Fibroblast of skin of back (primary cell): ENCODE measurements at places on chromosomes 4 and X.

- no peak for DNase-seq
Observed at GRCh38 chr4:47075919-47076318, 44.6 kb downstream of the GABRB1 start.

GRCh38 chr4:77481856-77482255 is 123.8 kb upstream of the CXCL13 start:
- DNase-seq: peak; percentile 12

DNA sequence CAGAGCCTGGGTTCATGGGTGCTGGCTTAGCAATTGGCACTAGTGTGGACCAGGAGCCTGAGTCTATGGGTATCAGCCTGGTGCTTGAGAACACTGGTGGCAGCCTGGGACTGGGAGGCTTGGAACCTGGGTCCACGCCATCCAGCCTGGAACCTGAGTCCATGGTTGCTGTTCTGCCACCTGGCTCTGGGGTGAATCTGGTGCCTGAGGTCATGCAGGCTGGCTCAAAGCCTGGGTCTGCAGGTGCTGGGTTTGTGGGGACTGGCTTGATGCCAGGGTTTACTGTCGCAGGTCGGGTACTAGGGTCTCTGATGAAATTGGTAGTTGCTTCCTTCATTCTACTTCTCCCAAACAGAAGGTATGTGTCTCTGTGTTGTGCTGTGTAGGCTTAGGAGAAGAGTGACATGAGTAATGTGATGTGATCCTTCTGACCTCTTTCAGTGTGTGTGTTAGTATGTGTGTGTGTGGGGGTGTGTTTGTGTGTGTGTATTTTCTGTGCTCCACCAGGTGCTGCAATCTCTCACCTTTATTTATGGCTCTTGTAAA is 517.0 kb upstream of the EPHA5 start:
- no peak for DNase-seq

- DNase-seq: peak; percentile 30
Observed at GRCh38 chr4:108168671-108169523, at the start of gene LEF1. TSS of gene LEF1 (minus strand) at chr4:108168932. CDS start at chr4:108167767, 1,165 bp downstream.

DNA sequence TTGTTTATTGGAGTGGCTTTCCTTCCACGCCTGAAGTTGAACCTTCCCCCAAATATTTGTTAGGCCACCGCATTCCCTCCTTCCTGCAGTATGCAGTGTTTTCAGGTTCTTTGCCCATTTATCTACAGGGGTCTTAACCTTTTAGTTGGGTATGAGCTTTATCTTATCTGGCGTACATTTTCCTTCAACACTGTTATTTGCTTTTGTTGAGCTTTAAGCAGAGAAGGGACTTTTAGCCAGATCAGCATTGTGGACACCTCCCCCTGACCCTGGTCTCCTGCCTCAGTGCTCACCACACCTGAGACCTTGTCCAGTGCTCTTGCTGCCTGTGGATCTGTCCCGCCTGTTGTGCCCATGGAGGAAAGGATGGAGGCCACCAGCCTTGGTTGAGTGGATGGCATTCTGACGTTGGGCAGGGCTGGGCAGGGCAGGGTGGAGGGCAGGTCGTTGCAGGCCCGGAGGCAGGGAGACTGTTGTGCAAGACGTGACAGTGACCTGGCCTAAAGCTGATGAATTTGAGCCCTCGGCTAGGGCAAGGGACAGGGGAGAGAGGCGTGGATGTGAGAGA is 998 bp upstream of the DUSP9 start:
- no peak for DNase-seq

DNA sequence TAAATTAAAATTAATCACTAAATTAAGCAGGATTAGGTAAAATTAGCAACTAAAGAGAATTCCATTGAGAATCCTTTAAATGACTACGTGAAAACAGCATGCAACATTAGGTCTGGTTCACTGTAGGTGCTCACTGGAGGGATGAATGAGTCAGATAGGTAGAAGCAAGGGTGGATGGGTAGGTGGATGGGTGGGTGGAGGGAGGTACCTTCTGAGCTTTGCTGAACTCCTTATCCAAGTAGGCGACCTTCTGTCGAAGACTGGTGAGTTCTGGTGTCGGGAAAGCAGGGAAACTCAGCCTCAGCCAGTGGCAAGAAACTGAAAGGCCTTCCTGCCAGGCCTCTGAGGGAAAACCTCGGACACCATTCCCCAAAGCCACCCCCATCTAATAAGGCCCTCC is 3.0 kb downstream of the GRIPAP1 start:
- no peak for DNase-seq
